Cerebellum (tissue), 4 donors: ENCODE measurements at places on chromosomes 4 and X.

DNA sequence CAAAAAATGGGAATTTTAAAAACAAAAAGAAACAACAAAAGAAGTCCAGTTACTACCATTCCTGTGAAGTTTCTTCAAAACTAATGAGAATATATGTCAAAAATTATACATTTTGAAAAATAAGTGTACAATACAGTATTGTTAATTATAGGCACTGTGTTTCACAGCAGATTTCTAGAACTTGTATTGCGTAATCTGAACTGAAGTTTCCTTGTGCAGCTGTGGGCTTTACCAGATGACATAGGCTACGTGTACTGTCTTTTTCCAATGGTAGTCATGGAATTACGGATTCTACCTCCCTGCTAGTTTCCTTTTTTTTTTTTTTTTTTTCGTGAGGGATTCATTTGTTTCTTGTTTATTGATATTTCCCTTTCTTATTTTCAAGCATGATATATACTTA, 113.8 kb upstream of the GABRA2 start:
- DNase-seq: no peak

GRCh38 chr4:24858026-24858425, 54.8 kb downstream of the CCDC149 start:
- DNase-seq: no peak

- no peak for DNase-seq
Measured at GRCh38 chrX:10001496-10001895, 34.3 kb downstream of the CLDN34 start.

DNA sequence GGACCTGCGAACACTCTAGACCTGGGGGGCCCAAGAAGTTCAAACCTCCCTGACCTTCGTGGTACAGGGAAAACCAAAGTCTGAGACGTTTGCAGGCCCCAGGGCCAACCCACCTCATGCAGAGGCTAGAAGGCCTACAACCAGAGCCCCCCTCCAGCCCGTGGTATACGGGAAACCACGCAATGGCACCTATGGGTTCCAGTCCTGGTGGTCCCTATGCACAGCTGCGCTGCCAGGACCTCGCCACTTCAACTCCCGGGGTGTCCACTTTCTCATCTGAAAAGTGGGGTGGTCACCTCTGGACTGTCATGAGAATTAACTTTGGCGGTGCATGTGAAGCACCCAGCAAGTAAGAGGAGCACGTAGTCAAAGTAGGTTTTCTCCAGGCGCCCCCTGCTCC, 8.4 kb upstream of the MSX1 start:
- no peak for DNase-seq

DNA sequence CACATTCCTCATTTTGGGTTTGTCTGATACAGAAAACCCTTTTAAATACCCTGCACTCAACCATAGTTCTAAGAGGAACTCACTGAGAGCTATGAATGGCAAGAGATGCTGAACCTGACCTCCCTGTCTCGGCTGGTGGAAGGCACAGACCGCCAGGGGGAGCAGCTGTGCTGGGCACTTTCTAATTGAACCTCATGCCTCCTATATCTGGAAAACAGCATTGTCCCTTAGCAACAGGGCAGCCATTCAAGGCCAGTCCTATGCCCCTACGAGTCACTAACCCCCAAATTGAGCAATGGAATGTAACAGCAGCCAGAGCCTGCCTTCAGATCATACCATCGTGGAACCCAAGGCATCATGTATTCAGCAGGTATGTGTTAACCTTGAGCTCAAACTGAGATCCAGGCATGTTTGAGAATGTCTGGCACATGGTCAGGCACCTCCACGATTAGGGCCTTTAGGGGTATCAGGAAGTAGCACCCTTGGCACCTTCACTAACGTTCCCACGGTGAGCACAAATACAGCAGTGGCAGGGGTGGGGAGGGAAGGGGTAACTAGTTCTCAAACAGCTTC, 5.1 kb downstream of the USP27X start:
- DNase-seq: peak; percentile 13

DNA sequence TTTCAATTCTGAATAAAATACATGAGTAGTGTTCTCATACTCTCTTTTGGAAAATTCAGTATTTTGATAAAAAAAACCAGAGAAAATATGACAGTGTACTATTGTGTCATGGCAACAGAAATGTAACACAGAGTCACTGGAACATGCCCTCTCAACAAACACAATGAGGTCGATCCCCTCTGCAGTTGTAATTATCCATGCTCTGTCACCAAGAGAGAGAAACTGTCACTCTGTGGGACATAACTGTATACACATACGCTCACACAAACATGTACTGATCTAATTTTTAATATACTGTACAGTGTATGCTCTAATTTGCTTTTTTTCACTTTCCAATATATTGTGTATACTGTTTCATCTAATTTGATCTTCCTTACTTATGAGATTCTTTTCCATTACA, 1136.8 kb upstream of the TENM3 start:
- no peak for DNase-seq

- DNase-seq: no peak
Measured at GRCh38 chr4:16085822-16086221, 2.0 kb upstream of the PROM1 start.

GRCh38 chr4:26984896-26985295, 124.3 kb downstream of the STIM2 start:
- DNase-seq: no peak

- no peak for DNase-seq
Measured at GRCh38 chrX:103792916-103793544, 16.4 kb downstream of the PLP1 start.

- no peak for DNase-seq
Measured at GRCh38 chr4:151524610-151525009, 115.6 kb downstream of the FHIP1A start.

GRCh38 chr4:132386130-132386529, 763.0 kb upstream of the PCDH10 start:
- DNase-seq: no peak

- no peak for DNase-seq
Measured at GRCh38 chrX:150160656-150161055, 202.5 kb upstream of the MAMLD1 start.

GRCh38 chr4:128488055-128488705, 200.6 kb upstream of the PGRMC2 start:
- DNase-seq: no peak

DNA sequence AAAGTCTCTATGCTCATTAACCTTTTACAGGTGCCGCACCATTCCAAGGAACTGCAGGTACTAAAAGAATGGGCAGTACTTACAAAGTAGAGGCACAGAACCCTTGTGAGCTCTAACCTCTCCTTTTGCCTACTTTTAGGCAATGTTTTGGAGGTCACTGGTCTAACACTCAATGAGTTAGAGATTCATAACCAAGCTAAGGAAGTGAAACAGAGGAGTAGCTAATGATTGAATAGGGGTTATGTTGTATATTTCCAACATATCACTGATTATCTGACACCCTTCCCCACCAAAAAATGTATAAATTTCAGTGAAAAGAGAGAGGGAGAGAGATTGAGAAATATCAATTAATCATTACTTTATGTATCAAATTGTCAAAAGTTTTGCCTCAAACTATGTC, 269.3 kb downstream of the PCDH7 start:
- no peak for DNase-seq

DNA sequence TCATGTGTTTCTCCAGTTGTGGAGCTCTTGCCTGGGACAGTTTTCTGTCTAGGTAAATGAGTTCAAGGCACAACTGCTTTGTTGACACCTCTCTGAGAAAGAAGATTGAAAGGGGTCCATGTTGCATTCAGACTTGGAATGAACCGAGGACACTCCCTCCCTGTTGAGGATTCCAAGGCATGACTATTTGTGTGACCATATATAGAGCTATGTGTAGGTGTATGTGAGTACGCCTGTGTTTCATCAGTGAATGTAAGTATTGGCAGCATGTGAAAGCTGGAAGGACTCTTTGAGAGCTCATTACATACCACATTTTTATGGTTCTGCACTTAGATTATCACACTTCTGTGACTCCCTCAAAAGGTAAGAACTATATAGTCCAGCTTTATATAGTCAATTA, 3.4 kb downstream of the HEPH start:
- DNase-seq: no peak

- DNase-seq: no peak
Measured at GRCh38 chr4:172751550-172751949, 417.1 kb upstream of the GALNT7 start.
